ENCODE measurements at places on chromosomes 3 and 15.

- DNase-seq = no peak
These were observed 46.5 kb downstream of the RPN1 start for GRCh38 chr3:128603811-128604775.

DNA sequence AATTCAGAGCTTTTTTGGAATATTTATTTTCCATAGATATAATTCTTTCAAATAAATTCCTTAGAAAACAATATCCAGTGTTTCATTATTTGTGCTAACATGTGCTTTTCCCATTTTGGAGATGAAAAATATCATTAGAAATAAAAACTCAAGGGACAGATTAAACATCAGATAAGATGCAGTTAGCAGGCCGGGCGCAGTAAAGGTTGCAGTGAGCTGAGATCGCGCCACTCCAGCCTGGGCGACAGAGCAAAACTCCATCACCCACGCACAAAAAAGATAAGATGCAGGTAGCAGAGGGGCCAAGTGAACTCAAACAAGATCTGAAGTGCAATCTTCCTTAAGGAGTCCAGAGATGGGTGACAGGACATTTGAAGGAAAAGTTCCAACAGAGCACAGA, 48.0 kb downstream of the ZNF445 start:
- DNase-seq = no peak

GRCh38 chr3:112682361-112682760, 41.4 kb upstream of the CCDC80 start:
- no peak for DNase-seq

DNA sequence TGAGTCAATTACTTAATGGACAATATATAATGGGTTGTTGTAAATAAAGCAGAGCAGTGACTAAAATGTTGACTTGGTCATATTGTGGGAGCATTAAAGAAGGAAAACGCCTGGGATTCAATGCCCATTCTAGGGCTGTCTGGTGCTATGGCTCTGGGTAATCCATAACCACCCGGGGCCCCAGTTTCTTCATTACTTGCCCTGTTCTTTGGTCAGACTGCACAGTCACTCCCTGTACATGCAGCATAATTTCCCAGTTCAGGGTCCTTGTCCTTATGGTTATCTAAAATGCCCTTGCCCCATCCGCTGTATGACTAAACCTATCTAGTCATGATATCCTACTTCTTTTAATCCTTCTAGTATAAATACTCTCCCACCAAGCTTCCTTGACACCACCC, 27.5 kb upstream of the DENND4A start:
- no peak for DNase-seq

DNA sequence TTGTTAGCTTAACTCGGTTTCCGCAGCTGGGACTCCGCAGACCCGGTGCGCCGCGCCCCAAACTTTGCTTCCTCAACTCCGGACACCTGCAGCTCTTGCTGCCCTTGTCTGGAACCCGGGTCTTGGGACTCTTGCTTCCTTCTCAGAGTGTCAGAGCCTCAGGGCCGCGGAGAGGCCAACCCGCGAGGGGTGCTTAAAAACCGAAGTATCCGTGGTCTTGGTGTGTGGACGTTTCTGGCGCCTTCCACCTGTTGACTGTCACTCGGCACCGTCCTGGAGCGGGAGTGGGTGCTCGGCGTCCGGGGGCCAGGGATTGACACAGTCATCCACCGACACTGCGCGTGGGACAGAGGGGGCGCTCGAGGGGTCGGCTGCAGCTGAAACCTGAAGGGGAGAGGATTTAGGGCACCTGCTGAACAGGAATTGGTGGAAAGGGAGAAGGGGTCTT, 386 bp downstream of the SQOR start:
- DNase-seq = no peak

- DNase-seq = peak; percentile 43
These were observed 214.4 kb downstream of the LRTM1 start for GRCh38 chr3:54713455-54713854.

GRCh38 chr3:58899159-58899952, 150.5 kb downstream of the CFAP20DC start:
- peak; percentile 26 for DNase-seq

DNA sequence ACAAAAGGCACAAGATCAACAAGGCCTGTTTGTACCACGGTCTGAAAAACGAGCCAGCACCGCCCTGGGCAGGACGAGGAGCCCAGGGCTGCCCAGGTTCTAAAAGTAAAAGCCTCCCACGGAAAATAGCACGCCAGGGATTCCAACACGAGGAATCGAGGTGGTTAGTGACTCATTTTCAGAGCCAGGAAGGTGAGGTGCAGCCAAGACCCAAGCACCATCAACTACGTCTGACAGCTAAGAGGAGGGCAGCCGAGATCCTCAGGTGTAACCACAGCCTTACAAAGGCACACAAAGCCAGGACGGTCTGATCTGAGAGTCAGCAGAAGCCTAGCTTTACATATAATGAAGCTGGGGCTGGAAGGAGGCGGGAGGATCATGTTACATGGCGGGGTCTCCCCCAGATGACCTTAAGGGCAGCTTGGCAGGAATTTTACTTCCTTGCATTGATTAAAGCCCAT, 52.5 kb downstream of the ATP10A start:
- DNase-seq = no peak

GRCh38 chr15:41923401-41923997, 29.6 kb upstream of the SPTBN5 start:
- DNase-seq = peak; percentile 78

- DNase-seq = peak; percentile 98
These were observed 73.8 kb upstream of the HEG1 start for GRCh38 chr3:125129512-125129997.

DNA sequence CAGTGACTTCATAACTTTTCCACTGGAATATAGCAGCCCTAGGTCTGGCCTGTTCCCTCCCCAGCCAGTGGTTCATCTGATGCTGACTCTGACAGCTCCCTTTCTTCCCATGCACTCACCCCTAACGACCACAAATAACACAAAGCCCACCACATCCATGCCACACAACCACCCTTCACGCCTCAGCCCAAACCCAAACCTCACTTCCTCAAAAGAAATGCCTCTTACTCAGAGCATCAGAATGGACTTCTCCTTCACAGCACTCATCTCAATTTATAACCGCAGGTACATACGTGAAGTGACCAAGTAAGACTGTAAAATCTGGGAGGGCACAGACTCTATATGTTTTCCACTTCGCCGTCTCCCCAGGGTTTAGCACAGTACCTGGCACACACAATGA, 1.1 kb downstream of the RBSN start:
- peak; percentile 14 for DNase-seq

GRCh38 chr15:67132276-67132675, 66.9 kb downstream of the SMAD3 start:
- no peak for DNase-seq

GRCh38 chr15:41928637-41929620, 35.1 kb upstream of the SPTBN5 start:
- no peak for DNase-seq

All from umbilical cord (tissue), 2 donors.